ENCODE measurements at places on chromosomes 12 and 14.

DNA sequence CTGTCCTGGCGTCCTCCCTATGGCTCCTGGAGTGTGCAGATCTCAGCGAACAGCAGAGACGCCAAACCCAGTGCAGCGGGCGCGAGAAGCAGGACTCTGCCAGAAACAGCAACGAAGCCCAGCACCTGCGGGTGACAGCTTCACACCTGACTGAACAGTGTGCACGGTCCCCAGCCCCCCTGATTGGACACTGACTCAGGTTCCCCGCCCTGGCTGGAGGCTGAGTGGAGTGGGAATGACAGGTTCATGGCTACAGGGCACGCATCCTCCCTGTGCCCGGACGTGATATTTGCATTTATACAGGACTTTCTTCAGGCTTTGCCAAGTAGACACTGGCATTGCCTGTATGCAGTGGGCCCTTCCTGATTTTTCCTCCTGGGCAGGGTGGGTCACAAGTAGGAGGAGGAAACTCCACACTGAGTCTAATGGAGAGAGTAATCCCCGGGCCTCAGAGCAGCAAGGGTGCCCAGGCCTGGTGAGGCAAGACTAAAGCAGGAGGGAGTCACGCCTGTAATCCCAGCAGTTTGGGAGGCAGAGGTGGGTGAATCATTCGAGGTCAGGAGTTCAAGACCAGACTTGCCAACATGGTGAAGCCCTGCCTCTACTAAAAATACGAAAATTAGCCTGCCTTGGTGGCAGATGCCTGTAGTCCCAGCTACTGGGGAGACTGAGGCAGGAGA, 71.6 kb downstream of the ASCL4 start:
- no peak for DNase-seq

- no peak for DNase-seq
These were observed 30.0 kb downstream of the SCARB1 start for GRCh38 chr12:124833693-124834122.

DNA sequence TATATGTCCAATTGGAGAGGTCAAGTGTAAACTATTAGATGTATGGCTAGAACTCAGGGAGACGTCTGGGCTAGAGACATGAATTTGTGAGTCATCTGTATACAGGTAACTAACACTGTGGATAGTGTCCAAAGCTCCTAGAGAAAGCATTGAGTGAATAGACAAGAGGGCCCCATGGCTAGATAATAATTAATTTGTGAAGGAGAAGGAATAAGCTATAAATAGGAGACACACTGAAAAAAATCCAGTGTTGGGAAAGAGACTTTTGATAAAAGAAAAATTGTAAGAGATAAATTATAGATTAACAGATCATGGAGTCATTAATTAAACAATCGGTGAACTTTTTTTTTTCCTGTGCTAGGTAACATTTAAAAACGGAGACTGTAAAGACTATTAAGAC, 326.6 kb upstream of the PRICKLE1 start:
- no peak for DNase-seq

DNA sequence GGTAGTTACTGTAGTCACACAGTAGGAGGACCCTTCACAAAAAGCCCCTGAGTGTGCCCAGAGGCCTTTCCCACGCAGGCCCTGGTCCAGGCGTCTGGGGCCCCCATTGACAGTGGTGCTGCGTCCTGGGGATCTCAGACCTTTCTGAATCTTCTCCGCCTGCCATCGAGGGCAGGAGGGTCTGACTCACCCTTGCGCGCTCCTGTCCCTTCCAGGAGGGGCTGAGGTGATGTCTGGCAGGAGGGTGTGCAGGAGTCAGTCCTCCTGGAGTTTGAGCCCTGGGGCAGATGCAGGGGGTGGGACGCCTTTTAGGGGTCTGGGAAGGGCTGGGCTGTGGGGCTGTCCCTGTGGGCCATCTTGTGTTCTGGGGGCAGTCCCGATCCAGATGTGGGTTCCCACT, 386.8 kb downstream of the TMEM121 start:
- DNase-seq = no peak

All from suppressor macrophage treated with lipopolysaccharide for 4 hours (primary cell).